Mesendoderm (in vitro differentiated cells): ENCODE measurements at places on chromosomes 1 and 21.
A peak's percentile ranks its signal among the peaks of the same experiment; 100 is the strongest.

DNA sequence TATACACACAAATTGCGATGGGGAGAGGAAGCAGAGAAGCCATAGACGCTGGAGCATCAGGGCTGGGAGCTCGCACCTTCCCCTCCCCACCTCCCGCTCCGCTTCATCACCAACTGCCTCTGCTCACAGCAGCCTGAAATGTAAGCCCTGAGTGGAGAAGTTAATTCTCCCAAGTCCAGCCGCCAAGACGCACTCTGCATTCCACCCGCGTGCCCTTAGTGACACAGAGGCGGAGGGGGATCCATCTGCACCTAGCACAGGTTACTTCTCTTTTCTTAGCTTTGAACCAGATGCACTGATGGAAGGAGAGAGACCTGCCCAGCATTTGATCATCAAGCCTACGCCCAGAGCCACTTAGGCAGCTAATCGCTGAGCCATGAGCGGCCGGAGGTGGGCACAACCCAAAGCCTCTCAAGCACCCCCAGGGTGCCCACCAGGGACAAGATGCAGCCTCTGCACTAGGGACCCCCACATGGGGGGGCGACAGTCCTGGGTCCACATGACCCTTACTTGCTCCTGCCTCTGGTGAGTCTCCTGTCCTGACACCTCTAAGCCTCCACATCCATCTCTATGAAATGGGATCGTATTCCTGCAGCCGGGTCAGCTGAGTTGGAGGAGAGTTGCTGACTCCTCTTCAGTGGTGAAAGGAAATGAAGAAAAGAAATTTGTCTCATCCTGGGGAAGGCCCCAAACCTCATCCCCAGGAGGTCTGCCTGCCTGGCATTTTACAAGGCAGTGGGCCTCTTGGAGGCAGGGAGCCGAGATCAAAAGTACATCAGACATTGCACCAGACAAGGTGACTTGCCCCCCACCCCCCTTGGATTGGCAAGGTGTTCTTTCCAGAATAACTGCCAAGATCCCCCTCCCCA is 316.2 kb downstream of the MATN1 start:
- no peak overlapping the region for H3K4me3 ChIP-seq
- no peaks in the 10 kb centered on the region for H3K27me3 ChIP-seq

GRCh38 chr21:15060543-15061175 is 4.1 kb downstream of the NRIP1 start:
- H3K27me3 ChIP-seq, result no peaks in the 10 kb centered on the region
- DNase-seq, result peak; percentile 89
- peaks cover 18% of the 10 kb centered on the region for H3K4me1 ChIP-seq
- H3K4me3 ChIP-seq, result no peak overlapping the region
- no peak overlapping the region for H3K27ac ChIP-seq
- no peaks in the 10 kb centered on the region for H3K36me3 ChIP-seq

DNA sequence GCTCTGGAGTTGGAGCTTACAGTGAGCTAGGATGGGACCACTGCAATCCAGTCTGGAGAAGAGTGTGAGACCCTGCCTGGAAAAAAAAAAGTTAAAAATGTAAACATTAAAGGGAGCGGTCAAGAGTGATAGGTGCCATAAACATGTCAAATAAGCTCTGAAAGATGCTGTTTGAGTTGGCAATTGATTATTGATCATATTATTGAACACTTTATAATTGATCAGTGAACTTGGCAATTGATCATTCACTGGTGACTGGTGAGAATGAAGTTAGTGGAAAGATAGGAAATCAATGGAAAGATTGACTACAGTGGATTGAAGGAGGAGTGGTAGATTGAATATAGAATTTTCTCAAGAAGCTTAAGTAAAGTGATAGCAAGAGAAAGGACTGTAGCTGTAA is 64.3 kb upstream of the MPC2 start:
- H3K36me3 ChIP-seq, result no peaks in the 10 kb centered on the region
- no peaks in the 10 kb centered on the region for H3K27me3 ChIP-seq
- DNase-seq, result no peak
- peaks cover 2% of the 10 kb centered on the region for H3K4me1 ChIP-seq

DNA sequence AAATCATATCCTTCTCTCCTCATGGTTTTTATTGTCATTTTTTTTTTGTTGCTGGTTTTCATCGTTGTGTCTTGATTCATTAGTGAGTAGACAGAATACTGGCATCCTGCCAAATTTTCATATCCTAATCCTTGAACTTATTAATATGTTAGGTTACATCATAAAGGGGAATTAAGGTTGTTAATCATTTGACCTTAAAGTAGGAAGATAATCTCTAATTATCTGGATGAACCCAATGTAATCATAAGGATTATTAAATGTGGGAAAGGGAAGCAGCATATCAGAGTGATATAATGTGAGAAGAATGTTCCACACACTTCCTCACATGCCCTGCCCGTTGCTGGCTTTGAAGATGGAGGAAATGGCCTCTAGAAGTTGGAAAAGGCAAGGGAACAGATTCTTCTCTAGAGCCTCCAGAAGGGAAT is 299.7 kb downstream of the HMCN1 start:
- H3K36me3 ChIP-seq, result no peaks in the 10 kb centered on the region
- no peak overlapping the region for H3K4me3 ChIP-seq

- H3K4me1 ChIP-seq, result no peaks in the 10 kb centered on the region
- no peaks in the 10 kb centered on the region for H3K27me3 ChIP-seq
- DNase-seq, result peak; percentile 15
- no peak overlapping the region for H3K27ac ChIP-seq
These were observed 297.3 kb upstream of the KAZN start for GRCh38 chr1:14300991-14301703.

DNA sequence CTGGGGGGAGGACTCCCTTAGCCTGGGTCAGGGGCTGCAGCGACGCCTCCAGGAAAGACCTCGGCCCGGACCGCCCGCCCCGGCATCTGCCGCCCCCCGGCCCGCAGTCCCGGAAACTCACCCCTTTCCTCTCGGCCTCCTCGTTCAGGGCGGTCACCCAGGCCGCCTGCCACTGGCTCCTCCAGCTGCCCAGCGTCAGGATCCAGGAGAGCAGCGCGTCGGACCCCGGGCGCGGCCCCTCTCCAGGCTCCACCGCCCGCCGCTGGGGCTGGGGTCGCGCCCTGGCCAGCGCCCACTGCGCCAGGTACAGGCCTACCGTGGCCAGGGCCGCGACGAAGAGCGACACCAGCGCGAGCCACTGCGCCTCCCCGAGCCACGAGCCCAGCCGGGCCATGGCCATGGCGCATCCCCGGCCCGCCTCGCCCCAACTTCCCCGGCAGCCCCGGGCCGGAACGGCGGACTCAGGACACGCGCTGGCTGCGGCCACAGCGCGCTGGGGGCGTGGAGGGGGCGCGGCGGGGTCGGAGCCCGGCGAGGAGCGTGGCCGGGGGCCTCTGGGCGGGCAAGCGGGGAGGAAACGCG is 478 bp downstream of the C2CD2 start:
- peaks cover 14% of the 10 kb centered on the region for H3K4me1 ChIP-seq
- no peaks in the 10 kb centered on the region for H3K27me3 ChIP-seq
- H3K27ac ChIP-seq, result no peak overlapping the region
- no peaks in the 10 kb centered on the region for H3K36me3 ChIP-seq
- peak; percentile 13 for DNase-seq

DNA sequence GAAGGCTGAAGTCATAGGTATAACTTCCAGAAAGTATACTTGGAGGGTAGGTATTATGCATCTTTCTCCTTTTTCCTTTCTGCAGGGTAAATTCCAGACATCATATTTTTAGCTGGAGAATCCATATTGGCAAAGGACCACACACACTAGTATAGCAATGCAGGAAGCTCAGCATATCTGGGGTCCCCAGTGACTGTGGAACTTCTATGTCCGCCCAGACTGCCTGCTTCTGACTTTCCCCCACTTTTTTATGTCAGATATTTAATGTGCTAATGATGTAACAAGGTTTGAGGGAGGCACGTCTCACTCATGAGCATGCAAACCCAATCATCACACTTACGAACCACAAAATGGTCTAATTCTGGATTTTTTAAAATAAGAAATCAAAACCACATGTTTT is 90.4 kb downstream of the BACH1 start:
- no peaks in the 10 kb centered on the region for H3K27me3 ChIP-seq
- no peaks in the 10 kb centered on the region for H3K4me1 ChIP-seq
- DNase-seq, result no peak
- H3K36me3 ChIP-seq, result no peaks in the 10 kb centered on the region

- H3K27ac ChIP-seq, result no peak overlapping the region
- DNase-seq, result peak; percentile 27
- H3K4me3 ChIP-seq, result peak overlapping the region; percentile 76
These were observed 1.2 kb downstream of the PABPC4 start for GRCh38 chr1:39575191-39576015.

DNA sequence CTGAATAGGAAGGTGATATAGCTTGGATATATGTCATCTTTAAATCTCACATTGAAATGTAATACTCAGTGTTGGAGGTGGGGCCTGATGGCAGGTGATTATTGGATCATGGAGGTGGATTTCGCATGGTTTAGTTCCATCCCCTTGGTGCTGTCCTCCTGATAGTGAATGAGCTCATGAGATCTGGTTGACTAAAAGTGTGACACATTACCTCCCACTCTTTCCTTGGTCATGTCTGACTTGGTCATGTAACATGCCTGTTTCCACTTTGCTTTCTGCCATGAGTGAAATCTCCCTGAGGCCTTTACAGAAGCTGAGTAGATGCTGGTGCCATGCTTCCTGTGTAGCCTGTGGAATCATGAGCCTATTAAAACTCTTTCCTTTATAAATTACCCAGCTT is 664.5 kb upstream of the NR5A2 start:
- no peak overlapping the region for H3K27ac ChIP-seq
- no peaks in the 10 kb centered on the region for H3K4me1 ChIP-seq
- DNase-seq, result no peak
- H3K36me3 ChIP-seq, result no peaks in the 10 kb centered on the region
- H3K27me3 ChIP-seq, result no peaks in the 10 kb centered on the region
- no peak overlapping the region for H3K4me3 ChIP-seq

DNA sequence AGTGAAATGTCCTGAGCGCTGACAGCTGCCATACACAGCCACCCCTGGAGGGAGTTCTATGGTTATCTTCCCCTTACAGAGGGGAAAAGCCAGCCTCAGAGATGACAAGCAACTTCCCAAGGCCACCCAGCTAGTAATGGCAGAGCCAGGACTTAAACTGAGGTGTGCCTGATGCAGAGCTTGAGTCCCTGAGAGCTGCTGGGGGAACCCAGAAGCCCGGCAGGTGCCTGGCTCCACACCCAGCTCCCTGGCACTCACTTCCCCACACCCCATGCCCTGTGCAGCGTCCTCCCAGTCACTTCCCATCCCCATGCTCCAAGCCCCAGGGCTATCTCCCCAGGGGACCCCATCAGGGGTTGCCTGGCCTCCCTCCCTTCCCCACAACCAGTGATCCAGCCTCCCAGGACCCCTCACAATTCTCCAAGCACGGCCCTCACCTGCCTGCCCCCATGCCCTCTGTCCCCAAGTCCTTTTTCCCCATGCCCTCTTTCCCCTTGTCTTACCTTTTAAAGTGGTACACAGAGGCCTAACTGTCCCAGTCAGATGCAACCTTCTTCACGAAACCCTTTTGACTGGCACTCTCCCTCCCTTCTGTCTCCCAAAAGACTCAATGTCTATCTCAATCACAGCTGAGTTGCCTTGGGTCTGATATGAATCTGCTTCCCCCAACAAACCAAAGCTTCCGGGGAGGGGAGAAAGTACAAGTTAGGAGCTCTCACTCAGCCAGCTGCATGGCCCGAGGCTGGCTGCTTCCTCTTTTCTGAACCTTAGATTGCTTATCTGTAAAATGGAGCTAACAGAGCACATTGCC is 39.8 kb upstream of the LRP8 start:
- no peak overlapping the region for H3K4me3 ChIP-seq
- H3K4me1 ChIP-seq, result peaks cover 12% of the 10 kb centered on the region
- H3K27ac ChIP-seq, result no peak overlapping the region
- H3K27me3 ChIP-seq, result no peaks in the 10 kb centered on the region
- DNase-seq, result no peak
